IPS DF 6.9 (cell line): ENCODE measurements at places on chromosomes 6 and 20.

DNA sequence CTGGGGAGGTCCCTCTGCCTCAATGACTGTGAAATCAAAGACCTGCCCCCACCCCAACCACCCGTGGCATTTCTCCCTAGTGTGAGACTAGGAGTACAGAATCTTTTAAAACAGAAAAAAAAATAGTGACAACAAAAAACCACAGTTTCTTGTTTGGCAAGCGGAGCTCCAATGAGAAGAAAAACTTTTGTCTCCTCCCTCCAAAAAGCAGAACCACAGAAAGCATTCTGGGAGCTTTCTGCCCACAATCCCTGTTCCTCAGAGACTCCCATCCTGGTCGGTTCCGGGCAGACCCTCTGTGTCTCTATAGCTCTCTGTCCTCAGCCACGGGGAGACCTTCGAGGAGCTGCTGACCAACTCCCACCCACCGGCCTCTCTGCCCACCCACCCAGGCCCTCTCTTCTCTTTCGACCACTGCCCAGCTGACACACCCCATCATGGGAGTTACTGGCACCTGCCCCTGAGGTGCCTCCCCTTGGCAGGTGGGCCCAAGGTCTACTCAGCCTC lies 4.9 kb downstream of the PREX1 start:
- peaks cover 5% of the 10 kb centered on the region; the same call in 1 of the 2 replicates for H3K27me3 ChIP-seq
- peaks cover 2% of the 10 kb centered on the region; the same call in 1 of the 2 replicates for H3K36me3 ChIP-seq
- no peak overlapping the region for H3K4me3 ChIP-seq
- DNase-seq: no peak
- no peak overlapping the region for H3K27ac ChIP-seq

DNA sequence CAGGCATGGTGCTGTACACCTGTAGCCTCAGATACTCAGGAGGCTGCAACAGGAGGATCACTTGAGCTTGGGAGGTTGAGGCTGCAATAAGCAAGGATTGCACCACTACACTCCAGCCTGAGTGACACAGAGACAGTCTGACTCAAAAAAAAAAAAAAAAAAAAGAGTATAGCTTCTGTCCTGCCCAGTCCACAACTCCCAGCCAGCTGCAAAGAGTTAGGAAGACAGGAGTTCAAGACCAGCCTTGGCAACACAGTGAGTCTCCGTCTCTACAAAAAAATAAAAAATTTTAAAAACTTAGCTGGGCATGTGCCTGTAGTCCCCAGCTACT lies 28.3 kb upstream of the TLDC2 start:
- no peak for DNase-seq
- no peaks in the 10 kb centered on the region for H3K36me3 ChIP-seq
- H3K27me3 ChIP-seq: no peaks in the 10 kb centered on the region
- no peak overlapping the region for H3K4me3 ChIP-seq
- no peak overlapping the region for H3K27ac ChIP-seq
- no peaks in the 10 kb centered on the region; the same call in 1 of the 2 replicates for H3K4me1 ChIP-seq

DNA sequence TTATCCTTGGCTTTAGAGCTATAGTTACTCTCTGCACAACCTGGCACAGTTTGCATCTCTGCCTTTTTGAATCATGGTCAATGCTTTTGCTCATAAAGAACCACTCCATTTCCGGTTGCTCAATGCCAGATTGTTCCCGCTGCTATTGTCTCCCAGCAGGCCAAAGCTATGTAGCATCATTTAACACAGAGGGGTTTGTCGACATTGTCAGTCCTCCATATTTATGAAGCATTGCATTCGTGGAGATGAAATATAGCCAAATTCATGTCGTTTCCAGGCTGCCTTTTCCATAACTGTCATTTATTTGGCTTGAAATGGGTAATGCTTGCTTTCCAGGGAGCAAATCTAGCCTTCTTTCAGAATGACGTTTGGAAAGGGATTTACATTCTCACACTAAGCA lies 598.8 kb downstream of the EPHA7 start:
- no peaks in the 10 kb centered on the region for H3K27me3 ChIP-seq
- H3K27ac ChIP-seq: no peak overlapping the region
- no peak overlapping the region for H3K4me3 ChIP-seq
- H3K4me1 ChIP-seq: no peaks in the 10 kb centered on the region
- no peaks in the 10 kb centered on the region for H3K36me3 ChIP-seq

GRCh38 chr6:148538261-148539190 lies 195.9 kb downstream of the SASH1 start:
- H3K27me3 ChIP-seq: no peaks in the 10 kb centered on the region
- H3K36me3 ChIP-seq: peaks cover 7% of the 10 kb centered on the region; the same call in 1 of the 2 replicates

GRCh38 chr6:154615483-154616025 lies 105.1 kb upstream of the CNKSR3 start:
- H3K27me3 ChIP-seq: no peaks in the 10 kb centered on the region
- H3K4me1 ChIP-seq: no peaks in the 10 kb centered on the region
- no peak overlapping the region for H3K27ac ChIP-seq

- no peaks in the 10 kb centered on the region for H3K36me3 ChIP-seq
- H3K4me3 ChIP-seq: no peak overlapping the region
- no peak for DNase-seq
- H3K4me1 ChIP-seq: 0 out of 2 replicates have a peak, but pooled peaks cover 2% of the 10 kb centered on the region
- peaks cover 3% of the 10 kb centered on the region; the same call in 1 of the 2 replicates for H3K27me3 ChIP-seq
Measured at GRCh38 chr20:57069442-57069841, 197.0 kb downstream of the BMP7 start.

DNA sequence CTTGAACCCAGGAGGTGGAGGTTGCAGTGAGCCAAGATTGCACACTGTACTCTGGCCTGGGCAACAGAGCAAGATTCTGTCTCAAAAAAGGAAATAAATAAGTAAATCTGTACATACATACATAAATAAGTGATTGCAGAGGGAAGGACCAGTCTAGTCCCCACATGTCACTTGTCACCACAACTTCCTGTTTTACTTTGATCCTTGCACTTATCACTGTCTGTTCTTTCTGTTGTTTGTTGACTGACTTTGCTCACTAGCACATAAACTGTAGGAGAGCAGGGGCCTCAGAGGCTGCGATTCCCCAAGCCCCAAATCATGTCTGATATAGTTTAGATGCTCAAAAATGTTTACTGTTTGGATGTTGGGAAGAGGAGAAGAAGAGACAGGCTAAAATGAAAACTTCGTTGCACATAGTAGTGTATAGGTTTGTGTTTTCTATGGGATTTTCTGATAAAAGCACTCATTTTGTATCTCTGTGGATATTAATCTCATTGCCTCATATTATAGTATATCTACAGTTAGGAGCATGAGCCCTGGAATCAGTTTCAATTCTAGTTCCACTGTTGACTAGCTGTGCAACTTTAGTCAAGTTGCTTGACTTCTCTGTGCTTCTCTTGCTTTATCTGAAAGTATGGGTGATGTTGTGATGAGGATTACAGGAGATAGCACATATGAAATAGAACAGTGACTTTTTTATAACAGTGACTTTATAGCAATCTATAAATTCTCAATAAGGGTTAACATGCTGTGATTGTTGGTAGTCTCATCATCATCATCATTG lies 165.0 kb downstream of the TBC1D7 start:
- no peaks in the 10 kb centered on the region for H3K27me3 ChIP-seq
- no peaks in the 10 kb centered on the region for H3K4me1 ChIP-seq
- DNase-seq: no peak
- no peak overlapping the region for H3K27ac ChIP-seq

DNA sequence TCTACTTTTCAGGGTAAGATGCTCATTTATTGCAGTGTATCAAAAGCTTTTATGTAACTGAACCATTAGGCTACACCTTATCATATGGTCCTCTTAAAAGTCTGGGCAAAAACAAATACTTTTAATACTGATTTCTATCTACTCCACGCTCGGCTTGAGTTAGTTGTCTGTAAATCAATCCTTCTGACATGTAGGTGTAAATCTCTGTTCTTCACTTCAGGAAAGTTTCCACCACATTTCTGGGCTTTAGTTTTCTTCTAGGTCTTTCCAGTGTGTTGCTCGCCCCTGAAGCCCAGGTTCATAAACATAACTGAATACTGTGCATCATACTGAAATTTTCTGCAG lies 89.2 kb upstream of the RNF217 start:
- H3K27me3 ChIP-seq: no peaks in the 10 kb centered on the region
- H3K4me1 ChIP-seq: no peaks in the 10 kb centered on the region
- H3K27ac ChIP-seq: no peak overlapping the region
- H3K36me3 ChIP-seq: no peaks in the 10 kb centered on the region
- no peak for DNase-seq
- no peak overlapping the region for H3K4me3 ChIP-seq

GRCh38 chr6:157629220-157629619 lies 193.8 kb upstream of the SNX9 start:
- H3K4me3 ChIP-seq: no peak overlapping the region
- no peaks in the 10 kb centered on the region for H3K27me3 ChIP-seq
